Bladder microvascular endothelial cell (primary cell): ENCODE measurements at places on chromosomes 3 and 15. TPM values are rescaled to one million over a fixed set of nuclear protein-coding genes. Genes with fewer than 3 reads are reported as not detected.

Gene MGLL
- total RNA-seq, result 39.5 and 77.6 TPM in 2 replicates

Gene CPOX
- 14.4 and 21.3 TPM in 2 replicates for total RNA-seq

Gene CLDN16
- total RNA-seq, result 0.06 TPM in 1 of 2 replicates, not detected in the other

Gene CCDC39
- total RNA-seq, result 0.06 TPM in 1 of 2 replicates, not detected in the other

Gene GOLGA8H
- 0.97 and 1.0 TPM in 2 replicates for total RNA-seq

Gene SLC28A2
- total RNA-seq, result not detected in 2 replicates

Gene ITIH4
- 0.38 TPM in 1 of 2 replicates, not detected in the other for total RNA-seq

Gene ZBTB38
- total RNA-seq, result 53.6 and 99.8 TPM in 2 replicates

Gene SLC51B
- total RNA-seq, result not detected in 2 replicates

Gene AGTR1
- not detected in 2 replicates for total RNA-seq

Gene RNF7
- 37.9 and 51.2 TPM in 2 replicates for total RNA-seq

Gene VPS39
- total RNA-seq, result 22.8 and 57.4 TPM in 2 replicates

Gene CADPS
- total RNA-seq, result not detected in 2 replicates

Gene MRAS
- 5.7 and 18.8 TPM in 2 replicates for total RNA-seq

Gene DALRD3
- total RNA-seq, result 31.6 and 34.1 TPM in 2 replicates

Gene SOX2
- total RNA-seq, result not detected in 2 replicates

Gene CD200R1
- not detected in 2 replicates for total RNA-seq

Gene CHRM5
- total RNA-seq, result 0.31 TPM in 1 of 2 replicates, not detected in the other
